ENCODE measurements at places on chromosomes 1 and 21. TPM values are rescaled to one million over a fixed set of nuclear protein-coding genes. Genes with fewer than 3 reads are reported as not detected.

LAPTM5 gene
- total RNA-seq: 0.33 TPM

SYPL2 gene
- total RNA-seq: 0.10 TPM

VASH2 gene
- total RNA-seq: 3.4 TPM

TSACC gene
- total RNA-seq: 1.9 TPM

GUCA2A gene
- not detected for total RNA-seq

SORT1 gene
- 4.0 TPM for total RNA-seq

EVI5 gene
- total RNA-seq: 6.9 TPM

PEAR1 gene
- 6.0 TPM for total RNA-seq
